ENCODE measurements at places on chromosomes 7 and 10.
A peak's percentile ranks its signal among the peaks of the same experiment; 100 is the strongest.

DNA sequence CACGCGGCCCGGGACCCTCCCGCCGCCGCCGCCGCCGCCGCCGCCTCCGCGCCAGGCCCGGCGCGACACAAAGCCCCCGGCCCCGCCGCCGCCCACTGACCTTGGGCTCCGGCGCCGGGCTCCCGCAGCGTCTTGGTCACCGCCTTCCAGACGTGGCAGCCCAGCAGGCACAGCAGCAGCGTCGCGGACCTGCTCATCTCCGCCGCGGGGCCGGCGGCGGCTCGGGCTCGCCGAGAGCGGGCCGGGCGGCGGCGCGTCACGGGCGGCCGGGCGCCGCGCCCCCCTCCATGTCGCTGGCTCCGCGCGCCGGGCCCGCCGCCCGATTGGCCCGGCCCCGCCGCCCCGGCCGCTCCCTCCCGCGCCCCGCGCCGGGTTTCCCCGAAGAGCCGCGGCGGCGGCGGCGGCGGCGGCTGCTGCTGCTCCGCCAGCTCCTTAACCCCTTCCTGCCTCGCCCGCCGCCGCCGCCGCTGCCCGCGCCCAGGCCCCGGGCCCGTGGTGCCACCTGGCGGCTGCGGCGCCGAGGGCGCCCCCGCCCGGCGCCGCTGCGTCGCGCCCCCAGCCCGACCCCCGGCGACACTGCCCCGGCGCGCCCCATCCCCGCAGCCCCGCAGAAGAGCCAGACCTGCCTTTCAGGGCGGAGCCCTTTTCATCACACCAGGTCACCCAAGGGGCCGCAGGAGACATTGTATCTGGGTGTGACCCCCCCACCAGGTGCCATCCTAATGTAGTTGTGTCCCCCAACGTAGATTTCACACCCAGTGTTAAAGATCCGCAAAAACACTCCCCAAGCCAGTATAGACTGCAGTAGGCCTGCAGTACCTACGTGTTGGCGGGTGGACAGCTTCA, at the start of gene FAM171A1:
Gene FAM171A1 (minus strand): TSS at position 434 of the 846 bp plus-strand sequence. CDS start 237 bp downstream, at position 197.
- peak; percentile 70 for DNase-seq

DNA sequence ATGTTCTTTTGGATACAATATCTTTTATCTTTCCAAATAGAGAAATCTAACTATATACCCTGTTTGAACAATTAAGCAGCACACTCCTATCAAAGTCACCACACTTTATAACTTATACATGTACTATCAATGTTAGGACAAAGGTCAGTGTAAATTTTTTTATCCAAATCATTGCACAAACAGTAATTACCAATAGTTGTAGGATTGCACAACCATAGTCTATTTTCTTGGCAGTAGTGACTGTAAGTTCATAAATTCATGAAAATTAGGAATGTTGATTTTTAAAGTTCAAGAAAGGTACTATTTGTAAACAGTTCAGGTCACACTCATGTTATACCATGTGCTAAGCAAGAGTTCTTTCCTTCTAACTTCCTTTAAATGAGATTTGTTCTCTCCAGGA, 9.3 kb downstream of the WNT2 start:
- DNase-seq, result no peak

- no peak for DNase-seq
These were observed 26.6 kb downstream of the APBB1IP start for GRCh38 chr10:26464632-26465280.

DNA sequence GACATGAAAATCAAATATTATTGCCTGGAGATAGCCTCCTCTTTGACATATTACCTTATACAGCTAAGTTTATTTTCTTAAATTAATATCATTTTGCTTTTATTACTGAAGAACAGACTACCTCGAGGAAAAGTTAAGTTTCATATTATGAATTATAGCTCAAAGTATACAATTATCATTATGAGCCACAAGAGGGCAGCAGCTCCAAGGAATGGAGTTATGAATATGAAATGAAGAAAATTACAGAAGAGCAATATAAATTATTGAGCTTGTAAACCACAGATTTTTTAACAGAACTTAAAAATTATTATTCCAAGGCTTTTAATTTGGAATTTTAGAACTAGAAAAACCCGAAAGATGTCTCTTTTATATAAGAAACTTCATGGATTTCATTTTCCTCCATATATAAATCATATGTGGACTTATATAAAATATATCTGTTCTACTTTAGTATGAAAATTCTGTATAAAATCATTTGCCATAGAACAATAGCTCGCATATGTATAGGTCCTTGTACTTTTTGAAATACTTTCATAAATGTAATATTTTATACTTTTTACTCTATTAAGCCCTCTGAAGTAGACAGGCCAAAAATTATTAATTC, 40.1 kb downstream of the IQUB start:
- no peak for DNase-seq

GRCh38 chr7:155002411-155003091, 373 bp downstream of the PAXIP1 start:
- DNase-seq, result peak; percentile 39

DNA sequence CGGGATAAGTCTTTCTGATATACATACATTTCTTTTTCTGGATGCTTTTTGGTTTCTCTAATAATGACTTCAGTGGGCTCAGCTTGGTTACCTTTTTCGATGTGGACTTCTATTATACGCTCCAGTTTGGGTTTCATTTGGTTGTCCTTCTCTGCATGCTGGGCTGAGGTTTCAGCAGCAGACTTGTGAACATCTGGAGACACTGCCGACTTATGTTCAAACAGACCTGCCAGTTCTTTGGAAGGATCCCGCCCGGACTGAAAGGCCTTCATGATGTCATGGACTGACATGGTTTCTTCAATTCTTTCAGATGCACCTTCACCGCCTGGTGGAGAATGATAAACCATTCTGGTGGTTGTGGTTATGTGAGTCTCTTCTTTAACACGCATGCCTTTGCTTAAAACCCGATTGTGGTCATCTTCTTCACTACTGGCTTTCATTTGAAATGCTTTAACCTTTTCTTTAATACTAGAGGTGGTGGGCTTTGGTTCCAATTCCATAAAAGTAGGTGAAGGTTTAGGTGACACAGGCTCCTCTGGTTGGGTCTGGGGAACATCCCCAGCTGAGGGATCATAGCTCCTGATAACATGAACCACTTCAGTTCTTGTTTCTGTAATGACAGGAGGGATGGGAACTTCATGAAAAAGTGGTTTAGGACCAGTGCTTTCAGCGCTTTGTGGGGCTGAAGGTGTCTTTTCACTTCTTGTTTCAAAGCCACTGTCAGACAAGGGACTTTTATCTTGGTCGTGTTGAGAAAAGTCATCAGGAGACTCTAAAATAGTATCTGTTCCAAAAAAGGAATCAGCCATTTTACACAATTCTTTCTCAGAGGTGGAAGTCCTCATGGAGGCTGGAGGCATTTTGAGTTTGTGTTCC, 167.7 kb upstream of the CCDC6 start:
- DNase-seq, result no peak

GRCh38 chr10:87752566-87752965, 65.5 kb downstream of the ATAD1 start:
- no peak for DNase-seq

GRCh38 chr7:110564246-110564645, 526.7 kb upstream of the LRRN3 start:
- DNase-seq, result no peak

DNA sequence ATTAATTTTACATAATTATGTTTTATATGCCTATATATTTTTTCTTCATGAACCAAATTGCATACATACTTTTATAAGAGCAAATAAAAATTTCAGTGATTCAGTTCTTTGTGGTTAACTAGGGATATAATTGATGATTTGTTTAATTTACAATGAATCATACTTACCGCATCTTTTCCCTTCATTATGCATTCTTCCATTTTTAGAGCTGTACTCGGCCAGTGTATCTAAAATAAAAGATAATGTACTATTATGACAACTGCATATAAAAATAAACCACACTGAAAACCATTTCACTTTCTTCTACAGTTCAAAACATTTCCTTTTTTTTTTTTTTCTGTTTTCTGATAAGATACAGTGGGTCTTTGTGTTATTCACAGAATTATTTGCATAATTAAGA, 179.9 kb downstream of the SEMA3E start:
- no peak for DNase-seq

DNA sequence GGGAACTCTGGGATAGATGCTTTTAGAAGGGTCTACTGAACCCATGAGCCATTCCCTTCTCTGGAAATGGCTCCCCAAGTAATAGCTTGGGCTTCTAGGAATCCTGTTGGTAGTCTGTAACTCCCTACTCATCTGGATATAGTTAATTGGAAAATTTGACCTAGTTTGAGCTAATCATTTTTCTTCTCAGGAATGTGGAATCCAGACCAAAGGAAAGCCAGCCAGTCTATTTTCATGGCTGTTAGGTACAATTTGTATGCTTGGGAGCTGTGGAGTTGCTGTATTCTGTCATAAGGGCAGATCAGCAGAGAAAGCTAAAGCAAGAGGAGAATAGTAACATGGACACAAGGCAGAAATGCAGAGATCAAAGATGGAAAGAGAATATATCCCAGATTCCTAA, 71.6 kb upstream of the C1GALT1 start:
- no peak for DNase-seq

- DNase-seq, result no peak
These were observed 1239.6 kb upstream of the SORCS1 start for GRCh38 chr10:108404155-108404554.

- DNase-seq, result no peak
These were observed 1.2 kb upstream of the COL1A2 start for GRCh38 chr7:94393246-94394108.

GRCh38 chr10:35707642-35708425, 65.7 kb upstream of the FZD8 start:
- no peak for DNase-seq

DNA sequence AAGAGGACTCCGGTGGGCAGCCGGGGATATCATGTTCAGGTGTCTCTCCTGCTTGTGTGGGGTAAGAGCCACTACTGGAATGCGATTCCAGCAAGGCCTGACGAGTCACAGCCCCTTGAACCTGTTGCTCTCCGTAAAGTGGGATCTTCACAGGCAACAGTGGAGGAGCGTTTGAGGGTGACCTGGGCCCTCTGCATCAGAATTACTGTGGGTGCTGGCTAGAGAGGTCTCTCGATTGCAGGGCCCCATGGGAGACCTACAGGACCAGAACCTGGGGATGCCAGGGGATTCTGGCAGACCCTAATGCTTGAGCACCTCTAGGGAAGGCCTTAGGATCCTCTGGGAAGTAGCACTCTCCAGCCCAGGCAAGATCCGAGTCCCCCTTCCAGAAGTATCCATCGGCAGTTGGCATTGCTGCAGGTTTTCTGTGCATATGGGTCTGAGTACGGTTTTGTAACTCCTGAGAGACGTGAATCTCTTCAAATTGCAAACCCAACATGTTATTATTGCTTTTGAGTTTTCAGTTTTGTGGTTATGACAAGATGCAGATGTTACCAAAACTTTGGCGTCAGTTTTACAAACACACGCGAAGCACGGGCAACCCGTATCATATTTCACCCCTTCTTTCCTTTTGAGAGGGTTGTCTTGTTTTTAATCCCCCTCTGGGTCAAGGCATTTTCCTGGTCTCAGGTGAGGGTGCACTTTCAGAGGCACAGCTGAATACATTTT, 4.6 kb downstream of the MGMT start:
- DNase-seq, result no peak

DNA sequence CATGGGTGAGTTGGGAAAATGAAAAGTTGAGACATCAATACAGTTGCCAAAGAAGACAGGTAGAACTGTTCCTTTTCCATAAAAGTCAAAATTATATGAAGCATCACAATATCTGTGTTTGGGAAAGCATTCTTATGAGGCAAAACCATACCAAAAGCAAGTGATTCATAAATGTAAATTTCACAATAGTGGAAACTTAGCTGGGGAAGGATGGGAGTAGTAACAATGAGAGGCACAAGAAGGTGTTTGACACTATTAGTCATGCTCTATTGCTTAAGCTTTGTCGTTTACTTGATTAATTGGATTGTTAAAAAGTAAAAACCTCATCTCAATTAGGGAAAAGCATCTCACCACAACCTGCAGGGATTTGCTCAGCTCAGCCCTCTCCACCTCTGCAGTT, 240.2 kb downstream of the C7orf25 start:
- DNase-seq, result no peak

DNA sequence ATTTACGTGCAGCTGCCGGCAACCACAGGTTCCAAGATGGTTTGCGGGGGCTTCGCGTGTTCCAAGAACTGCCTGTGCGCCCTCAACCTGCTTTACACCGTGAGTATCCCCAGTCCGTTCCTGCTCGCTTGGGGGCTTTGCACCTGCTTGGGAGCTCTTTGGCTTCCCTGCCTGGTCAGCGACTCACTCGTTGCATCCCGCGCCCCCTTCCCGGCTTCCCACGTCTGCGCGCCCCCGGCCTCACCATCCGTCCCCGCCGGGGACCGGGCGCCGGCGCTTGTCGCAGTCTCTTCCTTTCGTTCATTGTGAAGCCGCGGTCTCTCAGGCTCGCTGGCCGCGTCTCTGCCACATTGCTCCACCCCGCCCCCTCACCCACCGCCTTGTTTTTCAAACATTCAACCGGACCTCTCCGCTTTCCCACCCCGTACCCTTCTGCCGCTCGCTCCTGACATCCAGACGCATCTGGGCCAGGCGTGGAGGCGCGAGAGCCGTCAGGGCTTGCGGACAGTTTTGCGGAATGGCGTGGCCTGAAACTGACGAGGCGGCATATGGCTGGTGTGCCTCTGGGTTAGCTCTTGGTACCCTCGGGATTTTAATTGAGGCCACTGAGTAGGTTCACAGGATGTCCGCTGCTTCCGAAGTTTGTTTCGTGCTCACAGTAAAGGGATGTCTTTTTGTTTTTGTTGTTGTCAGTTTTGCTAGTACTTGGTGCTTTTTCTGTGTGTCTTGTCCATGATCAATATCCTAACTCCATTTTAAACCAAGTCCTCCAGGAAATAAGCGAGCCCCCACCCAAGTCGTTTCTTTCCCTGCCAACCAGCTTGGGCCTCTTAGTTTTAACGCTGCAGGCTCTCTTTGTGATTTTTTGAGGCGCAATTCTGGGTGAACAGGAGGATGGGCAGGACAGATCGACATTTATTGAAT, 639 bp downstream of the TSPAN13 start:
- DNase-seq, result peak; percentile 19

DNA sequence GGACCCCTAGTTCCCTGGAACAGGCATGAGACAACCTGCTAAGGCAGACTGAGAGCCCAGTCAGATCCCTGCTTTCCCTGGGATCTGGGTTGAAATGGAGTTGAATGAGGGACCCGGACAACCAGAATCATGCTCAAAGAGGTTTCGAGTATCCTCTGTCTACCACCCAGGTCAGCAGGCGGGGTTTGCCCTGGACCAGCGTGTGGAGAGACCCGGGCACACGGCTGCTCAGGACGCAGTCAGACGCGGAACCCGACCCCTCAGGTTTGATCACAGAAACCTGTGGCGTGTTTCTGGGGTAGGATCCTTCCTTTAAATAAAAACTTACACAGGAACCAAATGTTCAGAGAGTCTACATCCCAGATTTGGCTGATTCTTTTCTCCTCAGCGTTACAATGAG, 330.6 kb downstream of the PTPRN2 start:
- DNase-seq, result no peak

GRCh38 chr7:135799881-135800280, 51.3 kb upstream of the FAM180A start:
- no peak for DNase-seq

GRCh38 chr10:33196710-33197491, 137.6 kb downstream of the NRP1 start:
- DNase-seq, result no peak

Measured in activated CD4-positive, alpha-beta memory T cell treated with anti-CD3 and anti-CD28 coated beads, Interleukin-2, amount 10 ng/mL, durations not matched to agents 7 days and 5 days (primary cell).